ENCODE measurements at places on chromosomes 11 and 22. TPM values are rescaled to one million over a fixed set of nuclear protein-coding genes. Genes with fewer than 3 reads are reported as not detected.

DNA sequence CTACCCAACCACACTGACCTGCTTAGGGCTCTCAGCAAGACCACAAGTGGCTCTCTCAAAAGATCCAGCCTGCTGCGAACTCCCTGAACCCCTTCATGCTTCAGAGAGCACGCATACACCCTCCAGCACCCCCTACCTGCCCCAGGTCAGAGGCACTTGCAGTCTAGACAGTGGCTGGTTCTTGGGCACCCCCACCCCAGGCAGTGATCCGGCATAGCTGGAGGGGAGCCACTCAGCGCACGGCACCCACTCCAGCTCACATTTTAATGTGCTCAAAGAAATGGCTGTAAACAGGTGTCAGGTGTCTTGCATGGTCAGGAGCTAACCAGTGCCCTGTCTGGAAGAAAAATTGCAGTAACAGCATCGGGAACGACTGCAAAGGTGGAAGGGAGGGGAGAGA lies 140.8 kb downstream of the PKNOX2 start:
- DNase-seq: no peak

Gene SLC35E4
- total RNA-seq: 0.56 TPM

DNA sequence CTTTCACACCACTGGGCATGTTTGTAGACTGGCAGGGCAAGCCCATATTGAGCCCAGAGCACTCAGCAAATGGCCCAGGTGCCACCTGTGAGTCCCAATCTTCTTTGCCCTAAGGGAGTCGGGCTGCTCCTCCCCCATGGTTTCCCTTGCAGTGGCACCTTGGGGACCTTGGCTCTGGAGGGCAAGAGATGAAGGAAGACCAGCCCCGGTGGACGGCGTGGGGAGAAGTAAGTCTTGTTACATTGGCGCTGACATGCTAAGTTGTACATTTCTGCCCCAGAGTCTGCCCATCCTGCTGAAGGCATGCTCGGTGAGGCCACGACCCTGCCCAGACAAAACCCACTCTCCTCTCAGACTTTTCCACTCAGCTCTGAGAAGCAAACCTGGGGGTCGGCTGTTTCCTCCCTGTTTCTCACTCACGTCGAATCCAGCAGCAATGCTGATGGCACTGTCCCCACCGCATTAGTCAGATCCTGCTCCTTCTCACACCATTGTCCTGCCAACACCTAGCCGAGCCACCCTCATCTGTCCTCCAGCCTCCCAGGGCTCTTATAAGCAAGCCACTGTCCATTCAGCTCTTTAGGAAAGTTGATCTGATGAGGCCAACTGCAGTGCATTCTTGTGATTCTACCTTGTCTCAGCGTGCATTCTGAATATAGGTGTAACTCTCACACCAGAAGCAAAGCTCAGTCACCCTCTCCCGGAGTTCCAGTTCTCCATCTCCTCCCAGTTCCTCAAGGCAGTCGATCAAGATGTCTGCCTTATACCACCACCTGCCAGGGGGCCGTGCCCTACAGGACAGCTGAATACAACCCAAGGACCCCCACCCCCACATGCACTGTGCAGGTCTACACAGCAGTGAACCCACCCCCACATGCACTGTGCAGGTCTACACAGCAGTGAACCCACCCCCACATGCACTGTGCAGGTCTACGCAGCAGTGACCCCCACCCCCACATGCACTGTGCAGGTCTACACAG lies 827.1 kb downstream of the TBC1D22A start:
- DNase-seq: no peak

DNA sequence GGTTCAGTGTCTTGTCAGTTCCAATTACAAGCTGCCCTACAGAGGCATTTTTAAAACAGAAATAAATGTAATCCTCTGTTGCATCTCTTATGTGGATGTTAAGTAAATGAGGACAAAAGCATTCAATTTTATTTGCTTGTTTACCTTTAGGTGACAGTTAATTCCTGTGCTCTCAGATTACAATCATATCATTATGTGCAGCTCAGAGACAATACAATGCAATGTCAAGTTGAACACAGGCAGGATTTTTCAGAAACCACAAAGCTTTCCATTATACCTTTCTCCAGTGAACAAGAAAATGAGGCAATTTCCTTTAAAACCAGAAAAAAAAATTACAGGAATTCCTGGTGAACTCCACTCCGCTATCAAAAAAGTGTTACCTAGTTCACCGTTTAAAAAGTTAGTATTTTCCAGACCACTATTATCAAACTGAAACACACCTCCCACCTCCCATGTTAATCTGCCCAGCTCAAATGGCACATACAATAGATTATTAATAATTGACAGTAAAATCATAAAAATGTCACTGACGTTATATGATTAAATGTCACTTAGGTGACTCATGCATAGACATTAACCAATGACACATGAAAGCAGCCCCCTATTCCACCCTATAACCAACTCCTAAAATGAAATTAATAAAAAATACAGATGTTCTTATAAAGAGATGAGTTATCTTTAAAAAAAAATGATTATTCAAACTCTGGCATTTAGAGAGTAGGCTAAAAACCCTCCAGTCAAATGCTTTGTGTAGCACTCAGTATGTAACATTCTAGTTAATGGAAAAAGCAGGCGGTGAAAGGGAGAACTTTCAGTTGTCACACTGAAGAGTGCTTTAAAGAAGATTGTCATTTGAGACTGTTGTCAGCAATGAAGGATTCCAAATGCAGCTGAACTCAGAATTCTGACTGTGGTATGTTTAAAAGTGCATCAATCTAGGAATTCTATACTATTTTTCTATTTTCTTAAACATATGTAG lies 98.6 kb downstream of the MUC15 start:
- DNase-seq: peak; percentile 12

Gene TRIM29
- total RNA-seq: 2.8 TPM

DNA sequence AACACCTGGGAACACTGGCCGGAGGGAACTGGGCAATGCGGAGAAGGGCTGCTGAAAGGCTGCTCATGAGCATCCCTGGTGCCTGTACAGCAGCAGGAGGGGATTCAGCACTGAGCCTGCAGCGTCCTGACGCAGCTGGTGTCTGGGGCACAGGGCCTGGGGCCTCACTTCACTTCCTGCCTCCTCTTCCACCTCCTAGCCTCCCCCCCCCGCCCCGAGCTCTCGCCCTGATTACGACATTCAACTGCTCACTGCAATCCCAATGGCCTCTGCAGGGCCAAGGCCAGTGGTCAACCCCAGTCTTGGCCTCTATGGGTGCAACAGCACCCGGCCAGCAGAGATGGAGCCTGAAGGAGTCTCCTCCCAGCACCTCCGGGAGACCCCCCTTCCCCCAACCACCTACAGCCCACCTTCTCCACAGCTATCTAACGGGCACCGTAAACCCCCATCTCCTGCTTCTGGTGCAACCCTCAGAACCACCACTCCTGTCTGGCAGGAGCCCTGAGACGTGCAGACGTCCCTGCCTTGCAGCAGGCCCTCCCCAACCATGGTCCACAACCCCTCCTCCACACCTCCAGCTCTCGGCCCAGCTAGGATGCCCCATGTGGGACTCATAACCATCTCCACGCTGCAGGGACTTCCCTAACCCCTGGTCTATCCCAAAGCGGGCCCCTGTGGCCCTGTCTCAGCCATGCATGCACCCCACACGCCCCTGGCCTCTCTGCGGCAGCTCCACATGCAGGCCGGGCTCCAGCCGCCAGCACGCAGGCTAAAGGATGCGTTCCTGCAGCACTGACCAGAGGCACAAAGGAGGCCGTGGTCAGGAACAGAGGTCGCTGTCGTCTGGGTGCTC lies 38.2 kb downstream of the BRD1 start:
- no peak for DNase-seq

DNA sequence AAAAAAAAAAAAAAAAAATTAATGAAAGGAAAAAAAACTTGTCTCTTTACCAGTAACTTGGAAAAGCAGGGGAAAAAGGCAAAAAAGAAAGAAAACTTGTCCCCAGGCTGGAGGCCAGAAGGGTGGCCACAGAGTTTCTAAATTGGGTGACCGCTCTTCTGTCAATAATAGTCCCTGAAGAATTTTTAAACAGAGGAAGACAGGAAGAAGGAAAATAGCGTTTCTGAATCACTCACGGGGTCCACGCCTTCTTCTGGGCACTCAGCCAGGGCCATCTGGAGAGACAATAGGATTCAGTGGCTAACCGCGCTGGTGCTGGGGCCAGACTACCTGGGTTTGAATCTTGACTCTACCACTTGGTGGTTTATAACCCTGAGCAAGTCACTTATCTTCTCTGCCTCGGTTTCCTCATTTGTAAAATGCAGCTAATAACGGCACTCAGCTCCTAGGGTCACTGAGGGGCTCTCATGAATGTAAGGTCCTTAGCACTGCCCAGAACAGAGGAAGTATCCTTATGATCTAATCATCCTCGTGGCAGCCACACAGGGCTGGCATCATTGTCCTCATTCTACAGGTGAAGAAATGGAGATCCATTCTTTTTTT lies 7.0 kb downstream of the C11orf86 start:
- DNase-seq: peak; percentile 94

GRCh38 chr22:42797011-42797410 lies 60.1 kb downstream of the ARFGAP3 start:
- no peak for DNase-seq

Gene CRYBB2
- 1.6 TPM for total RNA-seq

DNA sequence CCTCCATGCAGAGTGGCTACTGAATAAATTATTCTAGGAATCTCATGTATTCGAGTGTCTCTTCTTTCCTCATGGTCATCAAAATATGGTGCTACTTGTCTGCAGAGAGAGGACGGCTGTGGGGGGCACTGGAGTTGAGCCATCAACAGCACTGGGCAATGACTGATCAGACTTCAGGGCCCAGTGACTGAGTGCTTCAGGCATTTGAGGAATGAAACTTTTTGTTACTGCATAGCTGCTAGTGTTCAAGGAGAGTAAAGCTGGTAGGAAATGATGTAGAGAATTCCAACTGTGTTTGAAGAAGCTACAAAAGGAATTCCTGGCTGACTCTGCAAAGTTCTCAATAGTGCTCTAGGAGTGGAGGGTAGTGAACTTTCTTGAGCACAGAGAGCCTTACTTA lies 277.7 kb downstream of the CADM1 start:
- DNase-seq: peak; percentile 7

- no peak for DNase-seq
These were observed 106.8 kb downstream of the DCDC1 start for GRCh38 chr11:31262761-31263160.

- no peak for DNase-seq
These were observed 20.5 kb downstream of the MRGPRX2 start for GRCh38 chr11:19040051-19040450.

Gene DGAT2
- total RNA-seq: 11.3 TPM

Gene CAPN5
- 4.5 TPM for total RNA-seq

Gene EXPH5
- total RNA-seq: 2.1 TPM

DNA sequence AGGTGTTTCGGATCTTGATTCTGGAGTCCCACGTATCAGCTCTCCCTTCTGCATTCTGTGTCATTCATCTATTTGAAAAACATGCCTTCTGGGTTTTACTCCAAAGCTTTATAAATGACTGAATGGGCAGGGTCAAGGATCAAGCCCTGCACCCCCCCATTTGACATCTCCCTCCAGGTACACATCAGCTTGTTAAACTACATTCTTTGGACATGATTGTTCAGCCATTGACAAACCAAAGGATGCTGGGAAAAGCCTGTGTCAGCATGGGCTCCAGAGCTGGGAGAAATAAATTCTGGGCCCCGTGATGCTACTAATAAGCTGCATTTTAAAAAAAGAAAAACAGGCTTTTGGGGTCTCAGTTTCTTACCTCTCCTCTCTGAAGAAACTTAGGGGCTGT lies 103.7 kb downstream of the DSCAML1 start:
- no peak for DNase-seq

GRCh38 chr11:24709928-24710565 lies 213.2 kb downstream of the LUZP2 start:
- DNase-seq: no peak

DNA sequence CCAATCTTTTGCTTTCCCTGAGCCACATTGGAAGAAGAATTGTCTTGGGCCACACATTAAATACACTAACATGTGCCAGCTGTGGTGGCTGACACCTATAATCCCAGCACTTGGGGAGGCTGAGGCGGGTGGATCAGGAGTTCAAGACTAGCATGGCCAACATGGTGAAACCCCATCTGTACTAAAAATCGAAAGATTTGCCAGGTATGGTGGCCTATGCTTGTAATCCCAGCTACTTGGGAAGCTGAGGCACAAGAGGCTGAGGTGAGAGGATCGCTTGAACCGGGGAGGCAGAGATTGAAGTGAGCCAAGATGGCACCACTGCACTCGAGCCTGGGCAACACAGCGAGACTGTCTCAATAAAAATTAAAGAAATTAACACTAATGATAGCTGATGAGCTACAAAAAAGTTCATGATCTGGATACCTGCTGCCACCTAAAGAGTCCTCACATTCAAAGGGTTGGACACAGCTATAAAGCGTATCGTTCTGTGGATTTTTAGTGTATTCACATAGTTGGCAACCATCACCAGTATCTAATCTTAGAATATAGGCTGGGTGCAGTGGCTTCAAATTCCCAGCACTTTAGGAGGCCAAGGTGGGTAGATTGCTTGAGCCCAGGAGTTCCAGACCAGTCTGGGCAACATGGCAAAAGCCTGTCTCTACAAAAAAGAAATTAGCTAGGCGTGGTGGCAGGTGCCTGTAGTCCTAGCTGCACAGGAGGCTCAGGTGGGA lies 3.4 kb upstream of the LDHC start:
- no peak for DNase-seq

Gene ISX
- not detected for total RNA-seq

DNA sequence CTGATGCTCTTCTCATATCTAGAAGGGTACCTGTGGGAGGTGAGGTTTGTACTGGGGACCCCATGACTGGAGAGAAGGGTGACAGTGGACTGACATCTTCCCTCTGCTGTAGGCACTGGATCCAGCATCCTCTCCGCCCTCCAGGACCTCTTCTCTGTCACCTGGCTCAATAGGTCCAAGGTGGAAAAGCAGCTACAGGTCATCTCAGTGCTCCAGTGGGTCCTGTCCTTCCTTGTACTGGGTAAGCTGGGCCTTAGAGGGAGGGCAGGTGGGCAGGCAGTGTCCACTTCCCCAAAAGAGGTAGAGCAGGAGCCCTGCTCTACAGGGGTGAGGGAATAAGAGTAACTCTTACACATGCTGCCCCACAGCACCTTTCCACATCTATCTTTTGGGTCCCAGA lies 15.9 kb downstream of the DGAT2 start:
- DNase-seq: no peak

DNA sequence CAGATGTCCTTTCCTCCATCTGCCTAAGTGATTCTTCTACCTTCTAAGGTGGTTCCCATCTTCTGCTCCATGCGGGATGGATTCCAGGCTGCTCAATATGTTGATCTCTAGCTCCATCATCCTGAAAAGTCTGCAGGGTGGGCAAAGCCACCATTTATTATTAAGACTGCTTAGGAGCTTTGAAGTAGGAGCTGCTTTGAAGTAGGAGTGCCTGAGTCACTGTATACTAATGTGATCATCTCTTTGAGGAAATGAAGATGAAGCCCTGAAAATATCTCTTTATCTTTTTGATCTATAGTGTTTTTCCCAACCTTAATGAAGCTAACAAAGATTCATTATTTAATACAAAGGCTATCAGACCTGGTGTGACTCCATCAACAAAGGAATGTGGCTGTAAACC lies 13.1 kb downstream of the HEPHL1 start:
- DNase-seq: no peak

- no peak for DNase-seq
These were observed 27.4 kb downstream of the OTOG start for GRCh38 chr11:17574141-17575091.

Gene CD3E
- total RNA-seq: not detected
